Esophagus squamous epithelium (tissue), 5 donors: ENCODE measurements at places on chromosomes 5 and 9.

DNA sequence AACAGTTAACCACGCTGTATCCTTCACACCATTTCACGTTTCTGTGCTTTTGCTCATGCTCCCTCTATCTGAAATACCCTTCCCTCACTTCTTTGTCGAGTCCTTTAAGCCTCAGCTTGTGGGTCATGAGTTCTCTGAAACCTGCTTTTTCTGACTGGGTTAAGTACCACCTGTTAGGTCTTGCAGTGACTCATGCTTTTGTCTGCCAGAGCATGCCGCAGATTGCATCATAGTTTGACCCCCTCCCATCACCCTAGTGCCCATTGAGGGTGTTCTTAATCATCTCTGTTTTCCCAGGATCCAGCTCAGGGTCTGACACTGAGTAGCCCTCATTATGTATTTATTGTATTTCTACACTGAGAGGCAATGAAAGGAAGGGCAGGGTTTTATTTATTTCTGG lies 190.2 kb downstream of the ASTN2 start:
- no peaks in the 10 kb centered on the region for H3K36me3 ChIP-seq
- no peak for DNase-seq
- no peaks in the 10 kb centered on the region for H3K4me1 ChIP-seq
- no peak overlapping the region for H3K27ac ChIP-seq
- H3K4me3 ChIP-seq, result no peak overlapping the region

- H3K4me3 ChIP-seq, result peak overlapping the region; percentile 87
- peaks cover 49% of the 10 kb centered on the region for H3K4me1 ChIP-seq
- H3K27me3 ChIP-seq, result no peaks in the 10 kb centered on the region
- peak; percentile 55 for DNase-seq
- no peaks in the 10 kb centered on the region for H3K36me3 ChIP-seq
Measured at GRCh38 chr5:134527156-134527960, 1.9 kb downstream of the JADE2 start.

GRCh38 chr5:82386576-82386975 lies 108.4 kb upstream of the RPS23 start:
- H3K4me3 ChIP-seq, result no peak overlapping the region
- H3K27me3 ChIP-seq, result no peaks in the 10 kb centered on the region
- no peak overlapping the region for H3K27ac ChIP-seq
- H3K36me3 ChIP-seq, result no peaks in the 10 kb centered on the region
- peaks cover 5% of the 10 kb centered on the region for H3K4me1 ChIP-seq
- no peak for DNase-seq

DNA sequence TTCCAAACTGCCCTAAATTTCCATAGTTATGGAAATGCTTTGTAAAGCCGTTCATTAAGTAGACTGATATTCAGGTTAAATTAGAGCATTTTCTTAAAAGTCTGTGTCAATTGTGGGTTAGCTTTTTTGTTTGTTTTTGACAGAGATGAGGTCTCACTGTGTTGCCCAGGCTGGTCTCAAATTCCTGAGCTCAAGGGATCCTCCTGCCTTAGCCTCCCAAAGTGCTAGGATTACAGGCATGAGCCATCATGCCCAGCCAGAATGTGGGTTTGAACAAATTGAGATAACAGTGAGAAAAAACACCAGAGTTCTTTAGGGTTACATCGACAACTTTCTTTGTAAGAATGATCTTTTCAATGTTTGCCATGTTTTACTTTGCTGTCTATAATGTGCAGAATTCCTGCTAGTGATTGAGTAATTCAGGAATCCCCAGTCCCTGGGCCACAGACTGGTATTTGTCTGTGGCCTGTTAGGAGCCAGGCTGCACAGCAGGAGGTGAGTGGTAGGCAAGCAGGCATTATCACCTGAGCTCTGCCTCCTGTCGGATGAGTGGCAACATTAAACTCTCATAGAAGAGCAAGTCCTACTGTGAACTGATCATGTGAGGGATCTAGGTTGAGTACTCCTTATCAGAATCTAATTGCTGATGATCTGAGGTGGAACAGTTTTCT lies 80.5 kb downstream of the RAI14 start:
- no peak for DNase-seq
- H3K27me3 ChIP-seq, result no peaks in the 10 kb centered on the region
- H3K27ac ChIP-seq, result no peak overlapping the region
- no peak overlapping the region for H3K4me3 ChIP-seq
- H3K36me3 ChIP-seq, result no peaks in the 10 kb centered on the region

DNA sequence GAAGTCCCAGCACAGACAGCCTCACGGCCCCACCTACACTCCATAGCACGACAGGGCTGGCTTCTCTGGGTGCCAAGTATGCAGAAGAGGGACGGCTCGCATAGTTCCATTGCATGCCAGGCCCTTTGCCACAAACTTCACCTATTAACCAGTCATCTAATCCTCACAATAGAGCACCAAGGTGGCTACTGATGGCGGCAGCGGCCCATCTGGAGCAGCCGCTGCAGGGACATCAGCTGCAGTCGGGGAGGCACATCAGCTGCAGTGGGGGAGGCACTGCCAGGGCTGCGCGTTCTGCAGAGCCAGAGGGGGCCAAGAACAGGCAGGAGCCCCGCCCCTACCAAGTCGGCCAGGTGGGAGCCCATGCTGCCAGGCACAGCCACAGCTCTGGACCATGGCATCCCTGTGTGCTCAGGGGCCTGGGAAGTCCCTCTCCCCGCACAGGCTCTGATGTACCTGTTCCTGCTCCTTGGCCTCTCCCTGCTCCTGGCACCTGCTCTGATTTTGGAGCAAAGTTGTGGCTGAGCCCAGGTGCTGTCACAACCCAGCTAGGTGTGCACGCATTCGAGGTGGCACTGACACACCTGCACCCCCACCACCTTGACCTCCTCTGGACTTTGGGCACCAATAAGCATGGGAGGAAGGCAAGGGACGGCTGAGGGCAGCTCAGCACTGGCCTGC lies 61.5 kb upstream of the SYNPO start:
- H3K4me1 ChIP-seq, result peaks cover 16% of the 10 kb centered on the region
- no peak overlapping the region for H3K27ac ChIP-seq
- H3K4me3 ChIP-seq, result no peak overlapping the region
- H3K27me3 ChIP-seq, result no peaks in the 10 kb centered on the region

DNA sequence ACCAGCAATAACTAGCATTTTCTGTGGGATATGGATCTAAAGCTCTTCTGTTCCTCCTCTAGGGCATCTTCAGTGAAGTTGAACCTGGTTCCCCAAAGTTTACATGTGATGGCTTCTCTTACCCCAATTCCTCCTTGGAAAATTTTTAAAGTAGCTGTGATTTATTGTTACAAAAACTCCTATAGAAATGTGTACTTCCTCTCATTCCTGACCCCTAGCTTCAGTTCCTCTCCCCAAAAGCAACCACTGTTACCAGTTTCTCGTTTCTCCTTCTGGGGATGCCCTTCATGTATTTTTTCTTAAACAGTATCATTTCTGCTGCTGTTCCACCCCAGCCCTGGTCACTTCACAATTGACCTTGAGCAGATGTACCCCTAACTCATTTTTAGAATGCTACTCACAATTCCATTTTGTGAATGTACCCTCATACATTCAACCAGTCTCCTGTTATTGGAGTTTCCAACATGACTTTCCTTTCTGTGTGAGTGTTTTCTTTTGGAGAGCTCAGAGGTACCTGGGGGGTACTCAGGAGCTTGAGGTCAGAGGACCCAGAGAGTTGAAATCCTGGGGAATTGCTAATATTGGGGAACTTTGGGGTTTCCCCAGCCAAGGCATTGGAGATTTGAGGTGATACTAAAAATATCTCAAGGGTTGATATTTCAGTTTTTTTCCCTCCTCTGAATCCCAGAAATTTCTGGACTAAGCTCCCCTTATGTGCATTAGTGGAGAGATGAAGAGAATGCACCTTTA lies 18.6 kb upstream of the GLRX start:
- no peaks in the 10 kb centered on the region for H3K27me3 ChIP-seq
- peak overlapping the region; percentile 36 for H3K27ac ChIP-seq
- peaks cover 49% of the 10 kb centered on the region for H3K4me1 ChIP-seq
- DNase-seq, result no peak
- H3K36me3 ChIP-seq, result no peaks in the 10 kb centered on the region

GRCh38 chr9:122464633-122465567 lies 12.8 kb downstream of the OR1J1 start:
- no peaks in the 10 kb centered on the region for H3K4me1 ChIP-seq
- H3K27me3 ChIP-seq, result no peaks in the 10 kb centered on the region
- H3K27ac ChIP-seq, result peak overlapping the region; percentile 16
- peak; percentile 26 for DNase-seq

- H3K27me3 ChIP-seq, result no peaks in the 10 kb centered on the region
- no peaks in the 10 kb centered on the region for H3K36me3 ChIP-seq
- DNase-seq, result no peak
- H3K27ac ChIP-seq, result no peak overlapping the region
Measured at GRCh38 chr5:33726422-33727165, 165.2 kb downstream of the ADAMTS12 start.

DNA sequence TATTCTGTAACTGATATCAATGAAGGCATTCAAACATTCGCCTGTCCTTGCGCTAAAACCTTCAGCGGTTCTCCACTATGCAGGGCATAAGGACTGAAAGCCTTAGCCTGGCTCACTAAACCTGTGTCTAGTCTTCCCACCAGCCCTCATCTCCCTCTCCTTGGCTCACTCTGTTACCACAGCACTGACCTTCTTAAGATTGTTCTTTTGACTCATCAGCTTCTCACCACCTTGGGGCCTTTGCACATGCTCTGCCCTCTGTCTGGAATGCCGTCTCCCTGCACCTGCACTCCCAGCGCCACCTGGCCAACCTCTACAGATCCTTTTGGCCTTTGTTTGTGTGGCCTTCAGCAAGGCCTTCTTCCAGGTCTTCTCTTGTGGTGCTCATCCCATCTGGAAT lies 131.8 kb upstream of the IER5L start:
- DNase-seq, result no peak
- H3K4me3 ChIP-seq, result no peak overlapping the region
- H3K36me3 ChIP-seq, result no peaks in the 10 kb centered on the region
- no peak overlapping the region for H3K27ac ChIP-seq
- no peaks in the 10 kb centered on the region for H3K4me1 ChIP-seq

DNA sequence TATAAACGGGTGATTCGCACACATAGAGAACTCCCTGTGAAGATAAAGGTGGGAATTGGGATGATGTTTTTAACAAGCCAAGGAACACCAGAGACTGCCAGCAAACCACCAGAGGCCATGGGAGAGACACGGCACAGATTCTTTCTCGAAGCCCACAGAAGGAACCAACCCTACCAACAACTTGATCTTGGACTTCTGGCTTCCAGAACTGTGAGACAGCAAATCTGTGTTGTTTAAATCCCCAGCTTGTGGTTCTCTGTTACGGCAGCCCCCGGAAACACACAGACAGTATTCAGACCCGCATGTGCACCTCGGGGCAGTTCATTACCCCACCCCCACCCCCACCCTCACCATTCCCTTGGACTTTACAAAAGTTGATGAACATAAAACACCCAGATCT lies 12.8 kb downstream of the AMBP start:
- peaks cover 25% of the 10 kb centered on the region for H3K27me3 ChIP-seq
- no peaks in the 10 kb centered on the region for H3K4me1 ChIP-seq
- no peak overlapping the region for H3K4me3 ChIP-seq
- H3K36me3 ChIP-seq, result no peaks in the 10 kb centered on the region
- no peak overlapping the region for H3K27ac ChIP-seq
- no peak for DNase-seq

GRCh38 chr9:31492229-31492628 lies 892.2 kb upstream of the ACO1 start:
- H3K36me3 ChIP-seq, result no peaks in the 10 kb centered on the region
- H3K4me3 ChIP-seq, result no peak overlapping the region
- DNase-seq, result no peak
- no peaks in the 10 kb centered on the region for H3K4me1 ChIP-seq
- no peak overlapping the region for H3K27ac ChIP-seq
- no peaks in the 10 kb centered on the region for H3K27me3 ChIP-seq

DNA sequence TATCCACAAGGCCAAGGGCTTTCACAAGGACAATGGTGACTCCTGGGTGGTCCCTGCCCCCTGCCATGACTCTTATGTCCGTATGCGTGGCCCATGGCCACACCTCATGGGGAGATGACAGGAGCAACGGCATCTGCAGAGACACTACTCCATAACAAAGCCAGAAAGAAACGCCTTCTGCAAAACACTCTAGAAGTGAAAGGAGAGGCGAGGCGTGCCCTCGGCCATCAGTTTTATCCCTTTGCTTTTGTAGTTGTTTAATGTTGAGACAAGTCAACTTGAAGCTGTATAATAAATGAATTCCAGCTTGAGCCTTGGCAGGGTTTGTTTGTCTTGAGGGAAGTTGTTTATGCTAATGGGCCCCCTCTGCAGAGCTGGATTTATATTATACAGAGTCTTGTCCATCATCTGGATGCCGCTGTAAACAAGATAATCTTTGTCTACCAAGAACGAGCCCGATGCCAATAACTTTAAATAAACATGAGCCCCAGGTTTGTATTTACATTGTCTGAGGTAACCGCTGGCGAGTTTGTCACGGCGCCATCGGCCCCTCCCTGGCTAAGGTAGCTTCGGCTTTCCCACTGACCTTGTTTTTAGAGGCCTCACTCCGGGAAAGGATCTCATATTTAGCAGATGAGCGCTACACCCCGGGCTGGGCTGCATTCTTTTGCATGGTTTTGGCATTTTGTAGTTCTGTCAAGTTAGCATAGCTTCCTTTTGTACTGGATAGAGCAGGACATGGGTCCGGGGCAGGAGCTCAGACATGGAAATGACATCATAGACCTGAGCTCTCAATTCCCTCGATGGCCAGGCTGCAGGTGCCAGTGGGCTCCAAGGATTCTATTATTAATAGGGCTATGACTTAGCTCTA lies 165.3 kb downstream of the ERCC6L2 start:
- no peaks in the 10 kb centered on the region for H3K27me3 ChIP-seq
- peak overlapping the region; percentile 63 for H3K27ac ChIP-seq
- no peak for DNase-seq
- no peak overlapping the region for H3K4me3 ChIP-seq

- H3K4me3 ChIP-seq, result no peak overlapping the region
- DNase-seq, result no peak
- no peak overlapping the region for H3K27ac ChIP-seq
- no peaks in the 10 kb centered on the region for H3K36me3 ChIP-seq
Measured at GRCh38 chr5:80092486-80093107, 57.4 kb downstream of the THBS4 start.

DNA sequence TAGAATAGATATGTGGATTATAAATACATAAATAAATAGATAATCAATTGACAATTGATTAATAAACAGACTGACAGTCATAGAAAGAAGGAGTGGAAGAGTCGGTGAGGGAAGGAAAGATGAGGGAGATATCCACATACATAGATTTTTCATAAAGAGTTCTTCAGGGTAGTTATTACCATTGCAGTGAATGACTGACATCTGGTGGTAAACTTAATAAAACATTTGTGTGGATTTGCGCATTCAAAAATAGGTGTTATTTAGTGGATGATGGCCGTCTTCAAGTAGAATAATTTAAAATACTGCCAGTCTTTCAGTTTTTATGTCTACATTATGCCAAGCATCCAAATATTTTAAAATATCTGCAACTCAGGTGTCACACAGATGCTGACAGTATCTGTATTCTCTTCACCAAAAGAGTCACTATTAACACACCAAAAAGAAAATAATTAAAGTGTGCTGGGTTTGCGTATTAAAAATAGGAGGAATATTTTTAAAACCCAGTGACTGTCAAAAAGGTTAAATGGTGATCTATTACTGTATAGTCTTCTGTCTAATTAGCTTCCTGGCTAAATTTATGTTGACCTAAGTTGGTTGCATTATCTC lies 78.8 kb downstream of the GIN1 start:
- H3K4me1 ChIP-seq, result no peaks in the 10 kb centered on the region
- peaks cover 5% of the 10 kb centered on the region for H3K27me3 ChIP-seq
- H3K4me3 ChIP-seq, result no peak overlapping the region
- no peak overlapping the region for H3K27ac ChIP-seq

- H3K27me3 ChIP-seq, result no peaks in the 10 kb centered on the region
- peaks cover 7% of the 10 kb centered on the region for H3K4me1 ChIP-seq
- H3K36me3 ChIP-seq, result no peaks in the 10 kb centered on the region
- DNase-seq, result no peak
- no peak overlapping the region for H3K27ac ChIP-seq
- H3K4me3 ChIP-seq, result no peak overlapping the region
Measured at GRCh38 chr5:180296771-180297170, 4.9 kb upstream of the MAPK9 start.
